ENCODE measurements at places on chromosomes 12 and 14.

DNA sequence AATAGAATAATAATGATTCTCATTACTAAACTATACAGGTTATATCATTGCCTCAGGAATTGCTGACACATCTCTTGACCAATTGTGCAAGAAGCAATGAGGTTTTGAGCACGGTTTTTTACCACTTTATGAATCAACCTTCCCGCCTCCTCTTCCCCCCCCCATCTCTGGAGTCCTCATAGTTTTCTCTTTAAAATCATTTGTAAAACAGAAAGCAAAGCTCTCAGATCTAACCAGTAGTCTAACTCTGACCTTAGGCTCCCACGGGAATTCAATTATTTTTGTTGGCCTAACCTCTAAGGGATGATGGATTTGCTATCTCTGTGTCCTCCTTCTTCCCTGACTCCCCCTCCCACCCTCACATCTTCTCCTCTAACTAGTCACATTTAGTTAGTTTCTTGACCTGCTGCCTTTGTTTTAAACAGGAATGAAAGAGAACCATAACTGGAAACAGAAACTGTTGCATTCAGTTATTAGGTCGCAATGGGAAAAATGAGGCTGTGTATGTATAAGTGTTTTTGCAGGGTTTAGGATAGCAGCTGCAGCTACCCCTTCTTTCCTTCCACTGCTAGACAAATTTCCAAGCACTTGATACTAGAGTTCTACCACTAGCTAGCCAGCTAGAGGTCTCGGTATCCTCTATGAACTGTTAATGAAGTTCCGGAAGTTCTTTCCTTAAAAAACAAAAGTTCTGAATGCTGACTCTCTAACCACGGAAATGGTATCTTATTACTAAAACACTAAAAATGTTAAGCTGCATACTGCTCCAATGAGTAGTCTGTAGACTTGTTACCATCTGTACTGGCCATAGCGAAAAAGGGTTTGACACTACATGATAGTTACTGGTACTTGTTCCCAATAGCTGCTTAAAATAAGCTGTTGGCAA is 65.4 kb downstream of the TAOK3 start:
- DNase-seq: peak; percentile 42

- DNase-seq: no peak
Measured at GRCh38 chr12:115251727-115252126, 567.8 kb upstream of the TBX3 start.

DNA sequence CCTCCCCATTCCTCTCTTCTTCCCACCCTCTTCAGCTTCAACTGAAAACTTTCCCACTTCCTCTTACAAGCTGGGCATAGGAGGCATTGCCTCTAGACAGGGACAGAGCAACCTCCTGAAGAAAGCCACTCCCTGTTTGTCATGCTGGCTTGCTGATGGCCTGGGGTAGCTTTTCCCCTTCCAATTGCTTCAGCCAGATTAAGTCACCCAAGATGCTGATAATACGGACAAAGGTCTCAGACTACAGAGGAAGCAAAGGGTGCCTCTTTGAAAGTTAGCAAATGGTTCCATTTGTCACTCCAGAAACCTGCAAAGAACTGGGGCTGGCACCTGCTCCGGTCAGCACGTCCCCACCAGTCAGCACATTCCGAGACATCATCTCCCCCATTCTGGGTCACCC is 6.0 kb downstream of the KRT2 start:
- no peak for DNase-seq

- DNase-seq: no peak
Measured at GRCh38 chr12:114408886-114409851, 3.2 kb upstream of the TBX5 start.

GRCh38 chr14:69561893-69562292 is 12.8 kb downstream of the CCDC177 start:
- DNase-seq: no peak

DNA sequence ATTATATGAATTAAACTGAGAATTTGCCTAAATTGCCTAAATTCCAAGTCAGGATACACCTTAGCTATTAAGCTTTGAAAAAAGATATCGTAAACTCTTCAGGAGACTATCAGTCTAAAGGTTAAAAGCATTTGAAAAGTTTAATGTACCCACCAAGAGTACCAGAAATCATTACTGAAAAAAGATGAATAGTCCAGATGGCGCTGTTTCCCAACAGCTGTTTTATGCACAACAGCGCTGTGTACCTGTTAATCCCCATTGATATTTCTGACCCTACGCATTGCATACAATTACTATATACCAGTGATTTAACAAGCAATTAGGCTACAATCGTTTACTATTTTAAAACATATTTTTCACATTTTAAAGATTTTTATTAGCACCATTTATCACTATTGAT is 185.0 kb downstream of the PLCZ1 start:
- DNase-seq: no peak

- DNase-seq: no peak
Measured at GRCh38 chr14:30355431-30355913, 203.5 kb upstream of the G2E3 start.

- DNase-seq: peak; percentile 91
Measured at GRCh38 chr12:121626853-121627640, 717 bp downstream of the ORAI1 start.
